ENCODE measurements at places on chromosomes 1 and 21. TPM values are rescaled to one million over a fixed set of nuclear protein-coding genes. Genes with fewer than 3 reads are reported as not detected.
A peak's percentile ranks its signal among the peaks of the same experiment; 100 is the strongest.

GRCh38 chr21:46437096-46437498 is 21.6 kb upstream of the DIP2A start:
- H3K27me3 ChIP-seq = no peaks in the 10 kb centered on the region
- DNase-seq = no peak
- no peak overlapping the region for H3K27ac ChIP-seq
- H3K4me1 ChIP-seq = no peaks in the 10 kb centered on the region
- H3K36me3 ChIP-seq = no peaks in the 10 kb centered on the region

GRCh38 chr1:43802356-43802980 is 95.1 kb downstream of the ST3GAL3 start:
- H3K27me3 ChIP-seq = no peaks in the 10 kb centered on the region
- H3K27ac ChIP-seq = no peak overlapping the region
- H3K36me3 ChIP-seq = no peaks in the 10 kb centered on the region
- no peak overlapping the region for H3K4me3 ChIP-seq

GALE gene
- 15.6 TPM for total RNA-seq

RASSF5 gene
- total RNA-seq = 0.19 TPM

ZYG11A gene
- total RNA-seq = 0.65 TPM

SH2D1B gene
- not detected for total RNA-seq

GRCh38 chr1:179089827-179090482 is 8.1 kb downstream of the TOR3A start:
- no peak overlapping the region for H3K27ac ChIP-seq
- H3K4me3 ChIP-seq = no peak overlapping the region
- DNase-seq = no peak
- no peaks in the 10 kb centered on the region for H3K27me3 ChIP-seq
- H3K4me1 ChIP-seq = peaks cover 5% of the 10 kb centered on the region
- no peaks in the 10 kb centered on the region for H3K36me3 ChIP-seq

SPRR2A gene
- total RNA-seq = not detected

SPRR1B gene
- total RNA-seq = not detected

RGS18 gene
- total RNA-seq = not detected

GRIK1 gene
- total RNA-seq = 0.37 TPM

DNA sequence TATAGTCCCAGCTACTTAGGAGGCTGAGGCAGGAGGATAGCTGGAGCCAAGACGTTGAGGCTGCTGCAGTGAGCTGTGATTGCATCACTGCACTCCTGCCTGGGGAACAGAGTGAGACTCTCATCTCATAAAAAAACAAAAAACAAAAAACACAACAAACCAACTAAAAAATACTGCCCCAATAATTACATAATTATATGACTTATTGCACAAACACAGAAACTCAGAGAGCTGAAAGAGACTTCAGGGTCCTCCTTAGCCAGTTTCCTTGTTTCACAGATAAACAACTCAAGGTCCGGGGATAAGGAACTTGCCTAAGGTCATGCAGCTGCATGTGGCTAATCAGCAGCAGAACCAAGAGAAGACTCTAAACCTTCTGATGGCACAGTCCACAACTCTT is 11.9 kb downstream of the EXTL2 start:
- DNase-seq = no peak
- H3K27ac ChIP-seq = no peak overlapping the region
- H3K36me3 ChIP-seq = peaks cover 6% of the 10 kb centered on the region
- no peaks in the 10 kb centered on the region for H3K27me3 ChIP-seq
- H3K4me1 ChIP-seq = no peaks in the 10 kb centered on the region

DNA sequence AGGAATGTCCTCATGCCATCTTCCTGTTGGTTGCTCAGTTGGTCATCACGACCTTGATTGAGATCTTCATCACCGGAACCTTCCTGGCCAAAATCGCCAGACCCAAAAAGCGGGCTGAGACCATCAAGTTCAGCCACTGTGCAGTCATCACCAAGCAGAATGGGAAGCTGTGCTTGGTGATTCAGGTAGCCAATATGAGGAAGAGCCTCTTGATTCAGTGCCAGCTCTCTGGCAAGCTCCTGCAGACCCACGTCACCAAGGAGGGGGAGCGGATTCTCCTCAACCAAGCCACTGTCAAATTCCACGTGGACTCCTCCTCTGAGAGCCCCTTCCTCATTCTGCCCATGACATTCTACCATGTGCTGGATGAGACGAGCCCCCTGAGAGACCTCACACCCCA is 42.9 kb downstream of the KCNJ15 start:
- H3K36me3 ChIP-seq = no peaks in the 10 kb centered on the region
- DNase-seq = no peak
- peaks cover 6% of the 10 kb centered on the region for H3K4me1 ChIP-seq
- H3K27me3 ChIP-seq = no peaks in the 10 kb centered on the region
- no peak overlapping the region for H3K4me3 ChIP-seq
- H3K27ac ChIP-seq = no peak overlapping the region

GRCh38 chr1:215825056-215825455 is 258.0 kb downstream of the KCTD3 start:
- DNase-seq = no peak
- no peak overlapping the region for H3K27ac ChIP-seq
- no peak overlapping the region for H3K4me3 ChIP-seq

C1orf116 gene
- 0.04 TPM for total RNA-seq

COL11A1 gene
- total RNA-seq = 56.6 TPM

LCE2C gene
- not detected for total RNA-seq

GRCh38 chr1:76110666-76111065 is 36.1 kb downstream of the ST6GALNAC3 start:
- peaks cover 8% of the 10 kb centered on the region for H3K4me1 ChIP-seq
- DNase-seq = no peak
- H3K27ac ChIP-seq = no peak overlapping the region
- no peaks in the 10 kb centered on the region for H3K27me3 ChIP-seq
- H3K4me3 ChIP-seq = no peak overlapping the region
- no peaks in the 10 kb centered on the region for H3K36me3 ChIP-seq

CD58 gene
- total RNA-seq = 4.2 TPM

KPRP gene
- not detected for total RNA-seq

AK5 gene
- total RNA-seq = 1.5 TPM

GRCh38 chr21:34892209-34892608 is 156.9 kb downstream of the RUNX1 start:
- H3K4me1 ChIP-seq = peaks cover 12% of the 10 kb centered on the region
- peaks cover 89% of the 10 kb centered on the region for H3K27me3 ChIP-seq
- no peaks in the 10 kb centered on the region for H3K36me3 ChIP-seq
- H3K27ac ChIP-seq = no peak overlapping the region

- H3K27me3 ChIP-seq = no peaks in the 10 kb centered on the region
- DNase-seq = no peak
- H3K27ac ChIP-seq = no peak overlapping the region
- no peaks in the 10 kb centered on the region for H3K36me3 ChIP-seq
These were observed 28.2 kb upstream of the PPP1R15B start for GRCh38 chr1:204439621-204440375.

GRCh38 chr21:43298546-43299440 is 128.1 kb downstream of the SIK1 start:
- H3K27ac ChIP-seq = no peak overlapping the region
- DNase-seq = no peak
- no peaks in the 10 kb centered on the region for H3K4me1 ChIP-seq
- H3K36me3 ChIP-seq = no peaks in the 10 kb centered on the region
- no peaks in the 10 kb centered on the region for H3K27me3 ChIP-seq
- H3K4me3 ChIP-seq = no peak overlapping the region

DNA sequence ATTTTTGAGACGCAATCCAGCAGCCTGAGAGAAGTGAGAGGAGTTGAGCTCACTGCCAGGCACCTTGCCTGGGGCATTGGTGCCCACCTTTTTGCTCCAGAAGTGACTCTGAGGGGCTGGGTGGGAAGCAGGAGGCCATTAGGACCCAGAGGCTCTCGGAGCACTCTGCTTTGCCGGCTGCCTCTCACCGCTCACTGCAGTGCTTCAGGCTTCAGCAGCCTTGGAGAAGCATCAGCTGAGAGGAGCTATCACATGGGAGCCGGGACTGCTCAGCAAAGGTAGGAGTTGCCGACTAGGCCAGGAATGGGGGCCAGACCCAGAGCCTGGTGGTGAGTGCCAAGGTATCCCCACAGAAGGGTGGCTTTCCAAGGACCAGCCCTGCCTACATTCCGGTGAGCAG is at the start of gene GPR61:
Gene GPR61, plus strand, starts transcription at position 197 of the 400 bp plus-strand sequence. CDS start 3,151 bp downstream, outside the sequence.
- no peak within 1 kb of the TSS for H3K27ac ChIP-seq
- peak; percentile 39 for DNase-seq
- H3K27me3 ChIP-seq = no peaks in the 10 kb centered on the region
- H3K4me3 ChIP-seq = peak within 1 kb of the TSS; percentile 35

DNA sequence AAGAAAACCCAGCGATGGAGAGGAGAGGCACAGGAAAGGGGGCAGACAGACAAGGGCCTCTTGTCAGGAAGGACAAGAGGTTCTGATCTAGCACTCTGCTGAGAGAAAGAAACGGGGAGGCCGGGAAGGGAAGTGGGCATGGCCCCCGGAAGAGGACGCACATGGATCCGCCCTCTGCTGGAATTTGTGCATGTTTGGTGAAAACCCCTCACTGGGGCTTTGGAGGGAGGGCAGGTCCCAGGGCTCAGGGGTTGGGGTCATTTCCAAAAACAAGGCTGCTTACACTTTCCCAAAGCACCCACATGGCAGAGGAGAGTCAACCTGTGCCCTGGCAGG is 32.4 kb upstream of the ECE1 start:
- H3K27me3 ChIP-seq = no peaks in the 10 kb centered on the region
- H3K4me3 ChIP-seq = no peak overlapping the region
- DNase-seq = no peak
- H3K27ac ChIP-seq = no peak overlapping the region
- H3K36me3 ChIP-seq = no peaks in the 10 kb centered on the region
- peaks cover 85% of the 10 kb centered on the region for H3K4me1 ChIP-seq

DNA sequence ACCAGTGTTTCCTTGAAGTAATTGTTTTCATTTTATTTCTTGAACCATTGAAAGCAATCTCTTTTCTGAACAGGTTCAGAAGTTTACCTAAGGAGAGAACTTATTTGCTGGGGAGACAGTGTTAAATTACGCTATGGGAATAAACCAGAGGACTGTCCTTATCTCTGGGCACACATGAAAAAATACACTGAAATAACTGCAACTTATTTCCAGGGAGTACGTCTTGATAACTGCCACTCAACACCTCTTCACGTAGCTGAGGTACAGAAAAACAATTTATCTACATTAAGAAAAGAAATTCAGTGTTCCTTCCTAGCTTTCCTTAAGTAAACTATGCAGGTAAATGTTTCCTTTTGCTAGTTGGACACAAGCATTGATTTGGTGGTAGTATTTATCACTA is 27.4 kb downstream of the AGL start:
- H3K27me3 ChIP-seq = no peaks in the 10 kb centered on the region
- no peaks in the 10 kb centered on the region for H3K36me3 ChIP-seq
- H3K4me1 ChIP-seq = no peaks in the 10 kb centered on the region

DNA sequence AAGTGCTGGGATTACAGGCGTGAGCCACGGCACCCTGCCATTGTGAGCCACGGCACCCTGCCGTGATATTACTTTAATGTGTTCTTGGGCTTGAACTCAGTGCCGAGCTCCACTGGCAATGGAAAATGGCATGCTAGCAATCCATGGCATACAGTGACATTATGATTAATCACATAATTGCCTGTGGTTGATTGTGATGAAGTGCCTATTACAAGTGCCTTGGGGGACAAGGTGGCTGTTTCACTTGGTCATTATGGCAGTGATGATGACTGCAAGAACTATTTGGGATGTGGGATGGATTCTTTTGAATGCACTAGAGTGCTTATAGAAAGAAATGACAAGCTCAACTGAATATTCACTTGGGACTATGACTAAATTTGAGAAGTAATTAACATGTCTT is 22.3 kb upstream of the HPCAL4 start:
- H3K27ac ChIP-seq = no peak overlapping the region
- H3K27me3 ChIP-seq = peaks cover 99% of the 10 kb centered on the region
- no peak for DNase-seq
- H3K36me3 ChIP-seq = no peaks in the 10 kb centered on the region
- peaks cover 19% of the 10 kb centered on the region for H3K4me1 ChIP-seq

NCMAP gene
- total RNA-seq = not detected

FBLIM1 gene
- total RNA-seq = 4.7 TPM

- H3K4me1 ChIP-seq = peaks cover 12% of the 10 kb centered on the region
- no peaks in the 10 kb centered on the region for H3K36me3 ChIP-seq
These were observed 2.1 kb upstream of the S100A10 start for GRCh38 chr1:151995774-151996173.

ARHGAP30 gene
- total RNA-seq = 0.06 TPM

DNA sequence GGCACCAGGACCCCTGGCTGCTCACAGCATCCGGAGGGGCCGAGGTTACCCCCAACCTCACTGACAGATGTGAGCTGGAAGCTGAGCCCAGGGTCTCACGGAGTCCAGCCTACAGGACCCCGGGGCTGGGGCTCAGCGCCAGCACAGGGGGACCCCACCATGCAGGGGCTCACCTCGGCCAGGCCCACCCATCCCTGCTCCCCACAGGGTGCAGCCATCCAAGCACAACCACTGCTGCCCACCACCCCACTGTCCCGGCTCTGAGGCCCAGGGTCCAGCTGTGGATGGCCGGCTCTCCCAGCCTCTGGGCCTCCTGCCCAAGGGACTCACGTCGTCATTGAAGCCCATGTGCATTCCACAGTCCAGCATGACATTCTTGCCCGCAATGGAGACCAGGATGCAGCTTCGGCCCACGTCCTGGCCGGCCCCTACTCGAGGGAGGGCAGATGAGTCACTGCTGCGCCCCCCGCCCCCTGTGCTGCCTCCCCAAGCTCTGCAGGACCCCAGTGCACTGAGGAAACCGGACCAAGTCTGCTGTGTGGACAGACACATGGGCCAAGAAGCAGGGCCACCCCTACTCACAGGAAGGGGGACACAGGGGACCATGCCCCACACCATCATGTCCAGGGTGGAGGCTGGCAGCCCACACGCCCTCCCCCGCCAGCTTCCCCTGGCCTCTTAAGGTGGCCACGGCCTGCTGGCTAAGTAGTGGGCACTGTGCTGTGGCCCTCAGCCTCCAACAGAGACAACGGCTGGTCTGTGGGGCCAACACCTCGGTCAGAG is 3.6 kb downstream of the INTS11 start:
- no peaks in the 10 kb centered on the region for H3K36me3 ChIP-seq
- no peaks in the 10 kb centered on the region for H3K27me3 ChIP-seq
- no peak overlapping the region for H3K4me3 ChIP-seq

GRCh38 chr1:228263636-228264035 is 55.8 kb downstream of the OBSCN start:
- no peaks in the 10 kb centered on the region for H3K27me3 ChIP-seq
- H3K4me1 ChIP-seq = no peaks in the 10 kb centered on the region
- no peak for DNase-seq
- no peaks in the 10 kb centered on the region for H3K36me3 ChIP-seq
